ENCODE measurements at places on chromosomes 5 and 9.

GRCh38 chr9:33197279-33198152, 30.4 kb upstream of the B4GALT1 start:
- peak; percentile 7 for DNase-seq

GRCh38 chr9:104923740-104924139, 4.2 kb downstream of the ABCA1 start:
- no peak for DNase-seq

DNA sequence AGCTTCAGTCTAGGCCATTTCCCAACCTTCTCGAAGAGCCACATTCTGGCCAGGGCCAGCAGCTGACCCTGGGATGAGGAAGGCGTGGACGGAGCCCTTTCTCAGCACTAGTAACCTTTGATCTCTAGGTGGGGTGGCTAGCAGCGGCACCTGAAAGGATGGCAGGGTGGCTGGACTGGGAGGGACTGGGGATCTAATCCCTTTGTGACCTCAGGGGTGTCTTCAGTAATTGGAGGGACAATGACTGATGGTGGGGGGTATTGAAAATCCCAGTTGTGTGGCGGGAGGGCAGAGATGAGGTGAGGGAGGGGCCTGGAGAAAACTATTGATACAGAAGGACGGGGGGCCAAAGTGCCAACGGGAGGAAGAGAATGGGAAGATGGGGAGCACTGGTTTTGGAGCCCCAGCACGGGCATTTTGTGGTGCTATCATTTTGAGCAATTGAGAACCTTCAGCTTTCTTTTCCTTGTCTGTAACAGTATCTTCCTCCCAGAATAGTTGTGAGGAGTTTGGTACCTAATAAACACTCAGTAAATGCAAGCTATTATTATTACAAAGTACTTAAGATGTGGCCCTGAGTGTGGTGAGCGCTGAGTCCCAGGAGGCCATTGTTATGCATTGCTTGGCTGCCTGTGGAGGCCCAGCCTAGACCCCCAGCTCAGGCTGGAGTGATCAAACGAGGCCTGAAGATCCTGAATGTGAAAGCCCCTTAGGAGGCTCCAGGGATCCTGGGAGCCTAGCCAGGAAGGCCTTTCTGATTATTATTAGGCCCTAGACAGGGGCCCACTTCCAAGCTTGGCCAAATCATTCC, 37.3 kb upstream of the UBE2D2 start:
- DNase-seq = no peak

GRCh38 chr5:59863777-59864176, 29.7 kb downstream of the PDE4D start:
- peak; percentile 28 for DNase-seq

GRCh38 chr5:91018712-91019371, 364.3 kb downstream of the ARRDC3 start:
- DNase-seq = peak; percentile 62

- peak; percentile 48 for DNase-seq
Measured at GRCh38 chr5:74442466-74442865, 198.1 kb downstream of the ENC1 start.

- DNase-seq = no peak
Measured at GRCh38 chr9:134870301-134870694, 10.3 kb upstream of the FCN2 start.

GRCh38 chr5:107385708-107386107, 285.0 kb downstream of the EFNA5 start:
- no peak for DNase-seq

All from amniotic epithelial cell (primary cell).